ENCODE measurements at places on chromosomes 5 and 9. TPM values are rescaled to one million over a fixed set of nuclear protein-coding genes. Genes with fewer than 3 reads are reported as not detected.

DNA sequence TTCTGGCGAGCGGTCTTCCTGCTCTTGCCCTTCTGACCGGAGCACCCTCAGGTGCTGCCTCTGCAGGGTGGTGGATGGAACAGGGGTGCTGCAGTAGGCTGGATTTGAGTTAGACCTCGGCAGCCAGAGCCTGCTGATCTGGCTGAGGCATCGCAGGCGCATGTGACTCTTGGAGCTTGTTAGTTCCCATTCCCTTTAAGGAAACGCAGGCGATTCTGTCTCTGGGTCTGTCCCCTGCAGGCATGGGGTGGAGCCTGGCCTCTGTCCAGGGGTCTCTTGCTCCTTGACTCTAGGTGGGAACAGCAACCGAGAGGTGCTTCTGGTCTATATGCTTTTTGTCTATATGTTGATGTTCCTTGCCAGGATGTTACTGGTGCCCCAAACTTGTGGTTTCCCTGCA, 3.1 kb downstream of the WNK2 start:
- peaks cover 4% of the 10 kb centered on the region for H3K27me3 ChIP-seq
- no peak for DNase-seq
- no peaks in the 10 kb centered on the region for H3K4me1 ChIP-seq
- no peaks in the 10 kb centered on the region for H3K36me3 ChIP-seq
- H3K4me3 ChIP-seq = no peak overlapping the region

Gene ZFR
- total RNA-seq = 62.4 TPM

DNA sequence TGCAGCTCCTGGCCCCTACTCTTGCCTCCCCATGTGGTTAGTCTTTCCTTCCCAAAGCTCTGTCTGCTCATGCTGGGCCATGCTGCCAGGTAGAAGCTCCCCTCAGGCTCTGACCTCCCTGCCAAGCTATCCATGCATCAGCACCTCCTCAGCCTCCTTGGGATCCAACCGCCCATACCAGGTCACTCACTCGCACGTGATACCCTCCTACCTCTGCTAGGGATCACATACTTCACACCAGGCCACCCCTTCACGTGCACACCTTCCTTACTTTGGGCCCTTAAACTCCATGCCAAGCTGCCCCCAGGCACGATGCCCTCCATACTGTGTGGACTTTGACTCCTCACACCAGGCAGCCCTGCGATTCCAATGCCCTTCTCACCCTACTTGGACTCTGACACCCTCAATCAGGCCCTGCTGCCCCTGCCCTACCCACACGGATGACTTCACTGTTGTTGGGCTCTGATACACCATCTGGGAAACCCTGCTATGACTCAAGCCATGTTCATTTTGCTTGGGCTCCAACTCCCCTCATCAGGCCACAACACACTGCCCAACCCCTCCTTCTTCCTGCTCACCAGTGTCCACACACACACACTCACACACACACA, 34.1 kb downstream of the ZNF483 start:
- H3K4me1 ChIP-seq = no peaks in the 10 kb centered on the region
- H3K27ac ChIP-seq = no peak overlapping the region
- no peaks in the 10 kb centered on the region for H3K27me3 ChIP-seq
- no peak overlapping the region for H3K4me3 ChIP-seq
- DNase-seq = no peak

DNA sequence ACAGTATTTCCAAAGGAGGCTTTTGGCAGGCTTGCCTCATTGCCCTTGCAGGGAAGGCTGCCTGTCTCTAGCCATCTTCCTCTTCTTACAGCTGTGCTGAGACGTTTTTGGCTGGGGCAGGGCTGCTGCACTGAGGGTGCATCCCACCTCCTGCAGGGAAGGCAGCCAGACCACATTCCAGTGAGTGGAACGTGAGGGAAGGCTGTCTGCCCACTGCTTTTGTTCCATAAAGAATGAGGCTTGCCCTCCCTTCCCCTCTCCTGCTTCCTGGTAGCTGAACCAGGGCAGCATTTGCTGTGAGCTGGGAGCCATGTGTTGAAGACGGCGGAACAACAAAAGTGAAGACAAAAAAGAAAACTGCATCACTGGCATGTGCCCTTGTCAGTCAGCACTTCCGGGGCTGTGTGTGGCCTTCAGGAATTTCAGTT, 16.8 kb downstream of the MGAT1 start:
- peak overlapping the region; percentile 2 for H3K27ac ChIP-seq
- H3K4me1 ChIP-seq = peaks cover 12% of the 10 kb centered on the region
- peaks cover 26% of the 10 kb centered on the region for H3K36me3 ChIP-seq
- peak overlapping the region; percentile 45 for H3K4me3 ChIP-seq
- H3K27me3 ChIP-seq = no peaks in the 10 kb centered on the region

DNA sequence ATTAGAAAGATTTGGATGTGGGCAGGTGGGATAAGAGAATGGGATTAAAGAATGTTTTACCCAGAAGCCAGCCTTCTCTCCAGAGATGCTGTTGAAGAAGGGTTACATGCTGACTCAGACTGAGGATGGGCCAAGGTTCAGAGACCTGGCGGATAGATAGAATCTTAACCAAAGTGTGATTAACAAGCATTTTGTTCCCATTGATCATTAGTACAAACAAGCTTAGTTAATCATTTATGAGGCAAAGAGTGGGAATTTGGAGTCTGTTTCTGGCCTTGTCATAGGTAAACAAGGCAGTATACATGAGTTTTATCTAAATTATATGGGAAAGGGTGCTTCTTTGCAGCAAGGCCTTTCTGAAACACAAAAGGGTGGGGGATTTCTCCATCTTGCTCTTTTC, 20.8 kb upstream of the DTWD2 start:
- no peaks in the 10 kb centered on the region for H3K36me3 ChIP-seq
- H3K27ac ChIP-seq = no peak overlapping the region
- no peak overlapping the region for H3K4me3 ChIP-seq
- H3K4me1 ChIP-seq = no peaks in the 10 kb centered on the region

- H3K4me1 ChIP-seq = peaks cover 4% of the 10 kb centered on the region
- no peaks in the 10 kb centered on the region for H3K27me3 ChIP-seq
- H3K36me3 ChIP-seq = no peaks in the 10 kb centered on the region
- no peak overlapping the region for H3K4me3 ChIP-seq
Measured at GRCh38 chr9:81558091-81558830, 131.1 kb downstream of the TLE1 start.

- H3K4me3 ChIP-seq = peak overlapping the region; percentile 99
- peak; percentile 93 for DNase-seq
- peak overlapping the region; percentile 63 for H3K27ac ChIP-seq
- H3K36me3 ChIP-seq = peaks cover 30% of the 10 kb centered on the region
- no peaks in the 10 kb centered on the region for H3K27me3 ChIP-seq
Measured at GRCh38 chr5:116576053-116576713, 1.6 kb upstream of the SEMA6A start.

DNA sequence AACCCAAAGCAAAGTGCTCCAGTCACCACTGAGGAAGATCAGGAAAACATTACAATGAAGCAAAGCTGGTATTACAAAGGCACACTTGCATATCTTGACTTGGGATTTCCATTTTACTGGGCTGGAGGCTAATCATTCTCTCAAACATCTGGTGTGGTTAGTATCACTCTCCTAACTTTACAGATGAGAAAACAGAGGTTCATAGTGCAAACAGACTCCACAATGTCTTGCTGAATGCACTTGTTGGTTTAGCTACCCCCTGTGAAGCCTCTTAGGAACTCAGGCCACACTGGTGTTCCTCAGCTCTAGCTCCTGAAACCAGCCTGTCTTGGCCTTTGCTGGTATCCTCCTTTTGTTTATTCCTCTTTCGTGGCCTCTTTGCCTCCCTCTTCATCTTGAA, 29.5 kb upstream of the SMAD5 start:
- no peak overlapping the region for H3K4me3 ChIP-seq
- no peaks in the 10 kb centered on the region for H3K27me3 ChIP-seq
- DNase-seq = no peak
- no peak overlapping the region for H3K27ac ChIP-seq
- no peaks in the 10 kb centered on the region for H3K36me3 ChIP-seq

DNA sequence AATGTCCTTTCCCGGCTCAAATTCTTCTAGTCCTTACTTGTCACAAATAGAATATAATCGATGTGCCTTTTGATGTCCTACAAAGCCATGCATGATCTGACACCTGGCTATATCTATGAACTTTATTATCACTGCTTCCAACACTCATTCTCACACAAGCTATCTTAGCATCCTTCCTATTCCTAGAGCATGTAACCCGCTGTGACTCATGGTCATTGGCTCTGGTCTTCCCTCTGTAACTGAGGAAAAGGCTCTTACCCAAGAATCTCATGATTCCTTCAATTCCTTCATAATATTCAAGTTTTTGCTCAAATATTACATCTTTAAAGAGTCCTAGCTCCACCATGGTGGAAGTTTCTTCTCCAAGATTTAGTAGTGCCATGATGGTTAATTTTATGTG, 480.0 kb upstream of the PAPPA start:
- no peak overlapping the region for H3K27ac ChIP-seq
- no peaks in the 10 kb centered on the region for H3K27me3 ChIP-seq
- H3K4me1 ChIP-seq = no peaks in the 10 kb centered on the region
- H3K4me3 ChIP-seq = no peak overlapping the region
- H3K36me3 ChIP-seq = no peaks in the 10 kb centered on the region

DNA sequence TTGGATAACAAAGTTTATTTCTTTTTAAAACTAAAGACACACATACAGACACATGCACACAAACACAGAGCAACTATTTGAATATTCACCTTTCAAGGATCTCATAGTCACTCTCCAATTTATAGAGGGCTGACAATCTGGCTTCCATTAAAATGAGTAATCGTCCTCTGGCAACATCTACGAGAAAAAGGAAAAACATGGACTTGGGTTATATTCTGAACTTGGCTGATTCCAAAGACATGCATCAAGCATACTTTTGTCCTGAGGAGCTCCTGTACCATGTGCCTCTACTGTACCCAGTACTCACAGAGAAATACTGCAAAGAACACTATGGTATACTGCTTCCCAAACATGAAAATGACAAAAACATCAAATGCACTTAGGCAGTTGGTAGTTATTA, 15.4 kb downstream of the IARS1 start:
- peaks cover 44% of the 10 kb centered on the region for H3K36me3 ChIP-seq
- no peaks in the 10 kb centered on the region for H3K27me3 ChIP-seq
- H3K4me3 ChIP-seq = no peak overlapping the region
- no peaks in the 10 kb centered on the region for H3K4me1 ChIP-seq
- H3K27ac ChIP-seq = no peak overlapping the region

- H3K36me3 ChIP-seq = peaks cover 62% of the 10 kb centered on the region
- no peak overlapping the region for H3K27ac ChIP-seq
- H3K4me1 ChIP-seq = 0 out of 2 replicates have a peak, but pooled peaks cover 4% of the 10 kb centered on the region
- H3K4me3 ChIP-seq = peak overlapping the region; percentile 99
- DNase-seq = no peak
Measured at GRCh38 chr5:171388816-171389168, 1.1 kb downstream of the NPM1 start.

DNA sequence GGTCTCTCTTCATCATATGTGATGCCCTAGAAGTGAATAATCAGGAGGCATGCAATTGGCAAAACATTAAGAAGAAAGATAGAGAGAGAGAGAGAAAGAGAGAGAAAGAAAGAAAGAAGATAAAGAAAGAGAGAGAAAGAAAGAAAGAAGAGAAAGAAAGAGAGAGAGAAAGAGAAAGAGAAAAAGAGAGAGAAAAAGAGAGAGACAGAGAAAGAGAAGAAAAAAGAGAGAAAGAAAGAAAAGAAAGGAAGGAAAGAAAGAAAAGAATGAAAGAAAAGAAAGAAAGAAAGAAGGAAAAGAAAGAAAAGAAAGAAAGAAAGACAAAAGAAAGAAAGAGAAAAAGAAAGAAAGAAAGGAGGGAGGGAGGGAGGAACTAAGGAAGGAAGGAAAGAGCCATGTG, 318.9 kb downstream of the ICE1 start:
- DNase-seq = no peak
- H3K27ac ChIP-seq = no peak overlapping the region
- peaks cover 17% of the 10 kb centered on the region for H3K36me3 ChIP-seq
- no peaks in the 10 kb centered on the region for H3K27me3 ChIP-seq
- no peaks in the 10 kb centered on the region for H3K4me1 ChIP-seq

DNA sequence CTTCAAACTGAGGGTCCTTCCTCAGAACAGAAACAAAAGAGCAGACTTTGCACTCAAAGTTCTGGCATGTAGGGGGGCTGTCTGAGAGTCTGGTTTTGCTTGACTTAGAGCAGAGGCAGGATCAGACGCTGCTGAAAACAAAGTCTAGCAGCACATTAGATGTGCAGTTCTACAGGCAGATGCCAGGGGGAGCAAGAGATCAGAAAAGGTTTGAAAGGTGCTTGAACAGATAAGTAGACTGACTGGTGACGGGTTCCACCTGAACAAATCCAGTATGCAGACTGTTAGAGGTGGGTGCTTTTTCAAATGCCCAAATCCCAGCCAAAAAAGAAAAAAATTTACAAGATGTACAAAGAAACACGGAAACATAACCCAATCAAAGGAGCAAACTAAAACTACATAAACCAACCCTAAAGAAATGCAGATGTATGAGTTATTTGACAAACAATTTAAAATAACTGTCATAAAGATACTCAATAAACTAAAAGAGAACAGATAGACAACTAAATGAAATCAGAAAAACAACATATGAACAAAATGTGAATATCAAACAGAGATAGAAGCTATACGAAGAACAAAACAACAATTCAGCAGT, 194.7 kb upstream of the FREM1 start:
- no peak overlapping the region for H3K27ac ChIP-seq
- no peaks in the 10 kb centered on the region for H3K36me3 ChIP-seq
- H3K4me3 ChIP-seq = no peak overlapping the region
- no peaks in the 10 kb centered on the region for H3K27me3 ChIP-seq
- DNase-seq = peak; percentile 41

Gene UBE2B
- total RNA-seq = 50.6 TPM

Gene CYFIP2
- 84.5 TPM for total RNA-seq

Gene MORN5
- total RNA-seq = not detected

DNA sequence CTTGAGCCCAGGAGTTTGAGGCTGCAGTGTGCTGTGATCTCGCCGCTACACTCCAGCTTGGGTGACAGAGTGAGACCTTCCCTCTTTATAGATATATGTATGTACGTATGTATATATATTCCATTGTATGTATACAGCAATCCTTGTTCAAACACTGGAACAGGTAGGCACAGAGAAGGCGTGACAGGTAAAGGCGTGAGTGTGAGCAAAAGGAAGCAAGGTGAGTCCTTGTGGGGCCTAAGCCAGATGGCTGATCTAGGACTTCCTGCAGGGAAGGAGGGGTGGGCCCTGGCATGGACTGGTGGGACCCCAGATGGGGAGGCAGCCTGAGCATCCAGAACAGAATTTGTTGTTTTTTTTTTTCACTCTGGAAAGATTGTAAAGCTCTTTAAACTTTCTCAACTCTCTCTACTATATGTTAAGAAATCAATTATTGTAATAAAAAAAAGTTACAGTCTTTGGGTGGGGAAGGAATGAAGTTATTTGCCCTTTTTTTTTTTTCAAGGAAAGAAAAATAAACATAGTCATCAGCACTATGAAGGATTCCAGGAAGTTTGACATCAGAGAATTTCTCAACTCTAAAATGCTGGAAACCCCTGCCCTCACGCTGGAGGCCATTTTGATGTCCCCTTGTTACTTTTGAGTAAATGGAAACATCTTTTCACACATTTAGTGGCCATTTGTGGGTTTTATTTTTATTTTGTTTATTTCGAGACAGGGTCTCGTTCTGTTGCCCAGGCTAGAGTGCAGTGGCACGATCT, 38.9 kb upstream of the STXBP1 start:
- no peak overlapping the region for H3K27ac ChIP-seq
- no peaks in the 10 kb centered on the region for H3K27me3 ChIP-seq
- DNase-seq = no peak

GRCh38 chr5:142697356-142698255, 11.7 kb upstream of the FGF1 start:
- H3K36me3 ChIP-seq = no peaks in the 10 kb centered on the region
- H3K4me3 ChIP-seq = no peak overlapping the region
- no peak overlapping the region for H3K27ac ChIP-seq
- H3K4me1 ChIP-seq = peaks cover 13% of the 10 kb centered on the region

Gene ERGIC1
- total RNA-seq = 77.0 TPM

- DNase-seq = no peak
- peaks cover 54% of the 10 kb centered on the region for H3K27me3 ChIP-seq
- H3K27ac ChIP-seq = no peak overlapping the region
- peak overlapping the region; percentile 51 for H3K4me3 ChIP-seq
- no peaks in the 10 kb centered on the region for H3K4me1 ChIP-seq
Measured at GRCh38 chr9:36986468-36987408, 47.3 kb downstream of the PAX5 start.
